ENCODE measurements at places on chromosomes 6 and 20.

GRCh38 chr6:134768931-134769330 lies 181.0 kb downstream of the ALDH8A1 start:
- no peak for DNase-seq

DNA sequence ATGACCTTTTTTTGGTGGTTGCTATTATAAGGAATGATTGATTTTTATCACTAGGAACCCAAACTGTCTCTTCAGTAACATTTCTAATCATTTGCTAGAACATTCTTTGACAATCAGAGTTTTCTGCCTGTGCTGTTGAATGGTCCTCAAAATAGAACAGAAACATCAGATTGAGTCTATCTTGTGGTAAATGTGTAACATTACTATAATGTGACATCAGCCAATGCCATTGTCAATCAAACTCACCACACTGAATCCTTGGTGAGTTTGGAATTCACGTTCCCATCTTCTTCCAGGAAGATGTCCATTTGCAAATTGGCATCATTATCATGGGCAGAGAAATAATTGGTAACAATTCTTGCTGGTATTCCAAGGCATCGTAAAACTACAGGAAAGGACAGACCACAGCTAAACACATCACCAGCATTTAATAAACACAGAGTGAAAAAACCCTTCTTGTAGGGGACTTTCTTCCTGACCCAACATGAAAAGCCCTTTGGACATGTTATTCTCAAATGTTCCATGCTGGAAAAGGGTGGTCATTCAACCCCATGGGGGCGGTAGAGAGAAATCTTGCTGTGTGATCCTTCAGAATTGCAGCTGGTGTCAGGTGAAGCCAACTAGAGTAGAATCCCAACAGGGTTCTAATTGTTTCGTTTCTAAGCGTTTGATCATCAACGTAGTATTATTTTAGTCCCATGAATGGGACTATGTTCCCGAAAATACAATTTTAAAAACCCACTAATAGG lies 98.5 kb downstream of the F13A1 start:
- peak; percentile 66 for DNase-seq

- DNase-seq: no peak
These were observed 9.2 kb upstream of the ZBTB9 start for GRCh38 chr6:33445119-33445603.

DNA sequence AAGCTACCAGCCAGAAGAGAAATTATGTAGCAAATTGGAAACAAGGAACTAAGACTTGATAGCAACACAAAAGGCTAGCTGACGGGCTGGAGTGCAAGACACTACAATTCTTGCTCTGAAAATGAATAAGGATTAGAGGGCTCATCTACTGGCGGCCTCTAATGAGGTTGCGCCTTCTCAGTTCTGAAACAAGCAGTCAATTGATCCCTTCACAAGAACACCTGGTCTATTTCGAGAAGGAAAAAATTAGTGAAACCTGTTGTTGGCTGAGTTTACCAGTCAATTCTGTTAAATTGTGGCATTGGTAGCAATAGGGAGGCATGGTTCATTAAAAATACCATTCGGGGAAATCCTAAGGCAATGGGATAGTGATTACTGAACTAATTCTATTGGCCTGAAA lies 74.8 kb upstream of the JARID2 start:
- no peak for DNase-seq

DNA sequence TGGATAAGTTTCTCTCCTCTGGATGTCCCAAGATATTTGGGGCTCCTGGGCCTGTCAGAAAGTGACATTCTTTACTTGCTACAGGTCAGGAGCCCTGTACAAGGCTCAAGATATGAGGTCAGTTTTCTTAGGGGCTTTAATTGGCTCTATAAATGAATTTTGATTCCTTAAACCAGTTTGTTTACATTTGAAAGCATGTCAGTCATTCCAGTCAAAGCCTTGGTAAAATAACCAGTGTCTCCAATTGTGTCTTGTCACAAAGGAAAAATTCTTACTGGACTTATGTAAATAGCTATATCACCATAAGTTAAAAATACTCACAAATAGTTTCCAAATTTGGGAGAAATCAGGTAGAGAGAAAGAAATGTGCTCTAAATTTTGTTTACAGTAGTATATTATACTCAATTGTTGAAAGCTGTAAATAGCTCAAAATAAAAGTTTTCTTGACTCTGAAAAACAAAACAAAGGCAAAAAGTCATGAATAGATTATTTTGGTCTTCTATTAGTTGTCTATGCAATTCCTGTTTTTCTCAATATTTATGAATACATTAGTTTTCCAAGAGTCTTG lies 22.9 kb downstream of the RNF182 start:
- DNase-seq: peak; percentile 21

DNA sequence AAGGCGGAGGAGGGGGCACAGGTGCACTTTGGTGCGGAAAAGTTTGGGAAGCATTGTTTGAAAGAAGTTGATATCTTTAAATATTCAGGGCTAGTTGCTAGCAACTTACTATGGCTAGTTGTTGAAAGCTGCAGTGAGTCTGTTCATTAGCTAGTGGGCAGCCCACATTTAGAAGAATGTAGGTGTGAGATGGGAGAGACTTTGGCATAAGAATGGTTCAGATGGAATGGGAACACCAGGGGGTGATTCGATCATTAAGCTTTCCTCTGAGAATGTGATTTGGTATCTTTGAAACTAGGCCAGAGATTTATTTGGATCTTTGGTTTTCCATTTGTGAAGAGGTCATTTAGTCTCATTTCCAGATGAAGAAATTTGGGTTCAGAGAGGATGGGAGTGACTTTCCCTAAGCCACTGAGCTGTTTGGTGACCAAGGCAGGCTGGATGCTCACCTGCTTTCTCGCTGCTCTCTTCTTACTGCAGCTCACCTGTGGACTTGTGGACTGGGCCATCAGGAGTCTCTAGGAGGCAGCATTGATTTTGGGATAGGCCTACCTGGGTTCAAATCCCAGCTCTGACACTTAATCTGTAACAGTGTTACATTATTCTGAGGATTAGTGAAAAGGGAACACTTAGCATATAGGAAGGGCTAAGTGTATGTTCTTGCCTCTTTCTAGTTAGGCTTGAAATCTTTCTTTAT lies 62.9 kb downstream of the CARMIL1 start:
- peak; percentile 62 for DNase-seq

DNA sequence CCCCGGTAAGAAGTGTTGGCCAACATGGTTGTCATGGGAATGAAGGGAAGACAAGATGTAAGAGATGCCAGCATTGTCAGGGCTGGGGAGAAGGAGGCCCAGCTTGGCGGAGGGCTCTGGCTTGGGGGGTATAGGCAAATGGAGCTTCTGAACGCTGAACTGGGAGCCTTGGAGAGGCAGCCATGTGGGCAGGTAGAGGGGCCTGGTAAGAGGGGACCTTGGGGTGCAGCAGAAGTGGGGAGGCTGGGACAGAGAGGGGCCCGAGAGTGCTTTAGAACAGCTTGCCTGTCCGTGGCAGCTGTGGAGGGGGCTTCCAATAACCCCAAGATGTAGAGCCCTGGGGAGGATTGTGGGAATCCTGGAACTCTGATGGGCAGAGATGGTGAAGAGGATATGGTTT lies 3.0 kb downstream of the SLC22A1 start:
- no peak for DNase-seq

DNA sequence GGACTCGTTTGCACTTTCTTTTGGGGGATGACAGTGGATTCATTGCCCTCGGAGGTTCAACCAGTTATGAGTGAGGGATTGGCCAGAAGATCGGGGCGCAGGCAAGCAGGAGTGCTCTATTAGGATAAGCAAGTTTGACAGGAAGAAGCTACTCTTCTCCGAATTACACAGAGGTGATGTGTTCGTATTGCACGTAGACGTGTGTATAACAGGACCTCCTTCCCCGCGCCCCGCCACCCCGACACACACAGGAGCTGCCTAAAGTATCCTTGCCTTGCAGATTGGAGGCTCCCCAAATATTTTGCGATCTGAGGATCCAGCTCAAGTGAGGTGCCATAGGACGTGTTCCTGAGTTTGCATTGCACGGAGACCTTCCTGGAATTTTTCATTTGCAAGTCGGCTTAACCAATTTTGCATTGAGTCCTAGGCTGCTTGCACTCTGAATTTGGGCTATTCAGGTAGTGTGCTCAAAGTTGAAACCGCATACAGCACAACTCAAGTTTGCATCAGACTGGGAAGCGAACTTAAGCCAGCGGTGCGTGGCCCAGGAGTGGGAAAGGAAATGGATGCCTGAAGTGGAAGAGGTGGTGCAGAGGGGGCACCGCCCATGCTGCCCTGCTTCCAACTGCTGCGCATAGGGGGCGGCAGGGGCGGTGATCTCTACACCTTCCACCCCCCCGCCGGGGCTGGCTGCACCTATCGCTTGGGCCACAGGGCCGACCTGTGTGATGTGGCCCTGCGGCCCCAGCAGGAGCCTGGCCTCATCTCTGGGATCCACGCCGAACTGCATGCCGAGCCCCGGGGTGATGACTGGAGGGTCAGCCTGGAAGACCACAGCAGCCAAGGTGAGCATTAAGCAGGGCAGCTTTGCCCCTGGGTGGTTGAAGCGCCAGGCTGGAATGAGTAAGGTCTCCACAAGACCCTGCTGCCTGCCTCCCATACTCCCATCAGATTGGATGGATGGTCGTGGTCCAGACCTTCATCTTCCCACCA lies 770 bp downstream of the TCF19 start:
- DNase-seq: peak; percentile 72

- DNase-seq: no peak
These were observed 146.3 kb downstream of the PRL start for GRCh38 chr6:22150368-22151035.

DNA sequence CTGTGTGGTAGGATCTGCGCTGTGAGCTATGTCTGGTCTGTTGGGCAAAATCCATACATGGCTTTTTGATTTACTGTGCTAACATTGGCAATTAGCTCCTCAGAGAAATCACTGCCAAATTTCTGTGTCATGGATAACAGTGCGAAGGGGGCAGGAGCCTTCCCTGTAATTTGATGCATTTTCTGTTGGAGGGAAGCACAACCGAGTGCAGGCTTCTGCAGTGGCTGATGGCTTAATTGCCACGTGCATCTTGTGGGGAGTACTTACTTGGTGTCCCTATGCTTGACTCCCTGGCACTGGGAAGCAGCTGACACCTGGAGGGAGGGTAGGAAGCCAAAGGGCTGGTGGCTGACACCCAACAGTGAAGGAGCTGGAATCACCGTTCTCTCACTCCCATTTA lies 99.3 kb upstream of the PROKR2 start:
- no peak for DNase-seq

- no peak for DNase-seq
These were observed 231.7 kb downstream of the SIM1 start for GRCh38 chr6:100232781-100233573.

- peak; percentile 26 for DNase-seq
These were observed 108.4 kb upstream of the SIM1 start for GRCh38 chr6:100573166-100573565.

DNA sequence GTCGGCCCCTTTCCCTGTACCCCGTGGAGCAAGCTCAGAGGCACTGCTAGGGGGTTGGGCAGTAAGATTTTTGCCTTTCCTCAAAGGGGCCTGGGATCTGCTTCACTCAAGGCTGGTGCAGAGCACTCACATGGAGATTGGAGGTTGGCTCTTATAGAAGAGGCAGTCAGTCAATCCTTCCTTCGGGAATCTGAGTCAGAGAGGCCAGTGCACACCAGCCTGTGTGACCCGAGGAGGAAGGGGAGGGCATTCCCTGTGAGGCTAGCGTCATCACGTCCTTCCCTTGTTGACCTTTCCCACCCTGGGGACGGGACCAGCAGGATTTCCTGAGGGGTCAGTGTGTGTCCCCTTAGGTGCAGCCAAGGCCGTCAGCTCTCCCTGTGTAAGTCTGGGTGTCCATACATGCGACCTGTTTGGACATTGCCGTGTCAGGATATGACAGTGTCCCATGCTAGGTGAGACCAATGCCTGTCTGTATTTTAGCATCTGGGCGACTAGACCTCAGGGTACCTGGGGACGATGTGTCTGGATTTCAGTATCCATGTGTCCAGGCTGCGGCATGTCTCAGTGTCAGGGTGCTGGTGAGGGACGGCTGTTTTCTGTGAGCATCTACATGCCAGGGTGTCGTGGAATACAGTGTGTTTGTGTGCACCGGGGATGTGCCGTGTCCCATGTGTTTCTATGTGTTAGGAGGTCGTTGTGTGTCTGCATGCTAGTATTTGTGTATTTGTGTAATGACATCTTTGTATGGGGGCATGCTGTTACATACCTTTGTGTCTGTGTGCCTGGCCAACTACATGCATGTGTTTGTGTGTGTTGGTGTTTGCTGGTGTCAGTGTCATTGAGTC lies 2.8 kb upstream of the ZNF512B start:
- no peak for DNase-seq

GRCh38 chr6:149271348-149272340 lies 45.9 kb upstream of the TAB2 start:
- peak; percentile 18 for DNase-seq

DNA sequence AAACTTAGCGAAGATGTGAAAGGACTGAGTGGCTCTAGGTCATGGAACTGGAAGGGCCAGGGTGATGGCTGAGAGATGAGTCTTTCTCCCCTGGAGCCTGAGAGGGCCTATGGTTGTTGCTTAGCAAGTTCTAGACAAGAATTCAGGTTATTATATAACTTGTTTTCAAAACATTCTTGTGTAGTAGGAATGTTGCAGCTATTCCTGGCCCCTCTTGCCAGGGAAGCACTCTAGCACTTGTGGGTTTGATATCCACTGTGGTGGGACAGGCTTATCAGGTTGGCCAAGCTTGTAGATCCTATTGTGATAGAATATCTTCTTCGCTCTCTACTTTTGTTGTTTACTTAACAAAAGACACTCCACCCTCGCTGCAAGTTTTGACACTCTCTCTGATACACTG lies 211.8 kb upstream of the CITED2 start:
- peak; percentile 55 for DNase-seq

GRCh38 chr6:130933712-130934200 lies 106.5 kb downstream of the SMLR1 start:
- peak; percentile 61 for DNase-seq

DNA sequence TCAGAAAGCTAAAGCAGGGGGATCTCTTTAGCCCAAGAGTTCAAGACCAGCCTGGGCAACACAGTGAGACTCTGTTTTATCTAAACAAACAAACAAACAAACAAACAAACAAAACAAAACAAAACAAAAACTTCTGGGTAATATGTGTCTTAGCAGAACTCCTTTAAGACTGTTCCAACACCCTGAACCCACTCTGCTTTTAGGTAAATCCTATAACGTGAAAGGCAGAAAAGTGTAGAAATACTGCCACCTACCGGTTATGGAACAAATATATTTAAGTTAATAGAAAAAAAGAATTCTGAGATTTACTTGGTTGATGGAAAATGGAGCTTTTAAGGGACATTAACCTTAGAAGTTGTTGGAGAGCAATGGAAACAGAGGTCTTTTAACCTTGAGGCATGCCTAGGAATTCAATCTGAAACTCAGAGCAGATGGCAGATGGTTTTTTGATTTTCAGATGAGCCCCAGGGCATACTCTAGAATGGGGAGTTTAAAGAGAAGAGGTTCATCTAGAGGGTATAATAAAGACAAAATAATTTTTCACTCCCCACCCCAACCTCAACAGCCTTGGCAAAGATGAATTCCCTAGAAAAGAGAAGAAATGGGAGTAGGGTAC lies 38.5 kb downstream of the SOD2 start:
- DNase-seq: peak; percentile 69

GRCh38 chr6:24874776-24875533 lies 60.8 kb downstream of the RIPOR2 start:
- DNase-seq: no peak
